Suprapubic skin (tissue), 4 donors: ENCODE measurements at places on chromosomes 3 and 15. TPM values are rescaled to one million over a fixed set of nuclear protein-coding genes. Genes with fewer than 3 reads are reported as not detected.

- H3K4me3 ChIP-seq = no peak overlapping the region
- peaks cover 25% of the 10 kb centered on the region for H3K4me1 ChIP-seq
- H3K27me3 ChIP-seq = no peaks in the 10 kb centered on the region
- DNase-seq = peak; percentile 16
These were observed 13.8 kb downstream of the ISG20 start for GRCh38 chr15:88652456-88653199.

GRCh38 chr3:179608931-179609720 lies 4.5 kb downstream of the NDUFB5 start:
- H3K4me3 ChIP-seq = no peak overlapping the region
- H3K36me3 ChIP-seq = no peaks in the 10 kb centered on the region
- H3K27me3 ChIP-seq = no peaks in the 10 kb centered on the region

DNA sequence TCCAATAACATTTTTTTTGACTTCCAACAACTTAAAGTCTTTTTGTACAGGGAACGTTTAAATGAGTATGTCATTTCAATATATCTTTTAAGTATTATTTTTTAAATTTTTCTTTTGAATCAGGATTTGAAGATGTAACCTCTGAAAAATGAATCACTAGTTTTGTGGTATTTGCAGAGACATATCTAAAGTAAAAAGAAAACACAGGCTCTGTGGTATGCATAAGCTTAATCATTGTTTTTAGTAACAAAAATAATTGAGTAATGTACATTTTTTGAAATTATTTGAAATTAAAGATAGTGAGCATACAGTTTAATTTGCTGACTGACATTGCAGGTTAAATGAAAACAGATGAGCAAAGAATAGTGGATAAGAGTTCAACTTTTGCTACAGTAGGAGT lies 531.3 kb downstream of the ROBO1 start:
- H3K4me1 ChIP-seq = no peaks in the 10 kb centered on the region
- no peaks in the 10 kb centered on the region for H3K27me3 ChIP-seq
- H3K4me3 ChIP-seq = no peak overlapping the region
- no peak for DNase-seq
- H3K27ac ChIP-seq = no peak overlapping the region
- H3K36me3 ChIP-seq = no peaks in the 10 kb centered on the region

- no peak overlapping the region for H3K27ac ChIP-seq
- H3K27me3 ChIP-seq = no peaks in the 10 kb centered on the region
- no peaks in the 10 kb centered on the region for H3K4me1 ChIP-seq
- no peak overlapping the region for H3K4me3 ChIP-seq
These were observed 176.4 kb downstream of the GBE1 start for GRCh38 chr3:81585056-81585455.

DNA sequence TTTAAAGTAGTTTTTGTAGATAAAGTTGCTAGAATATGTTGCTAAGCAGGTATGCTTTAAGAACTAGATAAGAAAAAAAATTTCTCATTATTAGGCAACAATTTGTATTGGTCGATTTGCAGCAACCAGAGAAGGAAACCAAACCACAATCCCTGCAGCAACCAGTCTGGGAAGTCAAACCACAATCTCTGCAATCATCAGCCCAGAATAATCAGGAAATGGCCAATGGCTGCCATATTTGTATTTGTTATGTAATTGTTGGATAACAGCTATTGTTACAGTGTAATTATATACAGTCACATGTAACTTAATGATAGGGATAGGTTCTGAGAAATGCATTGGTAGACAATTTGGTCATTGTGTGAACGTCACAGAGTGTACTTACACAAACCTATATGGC lies 23.6 kb downstream of the STXBP5L start:
- no peaks in the 10 kb centered on the region for H3K4me1 ChIP-seq
- no peaks in the 10 kb centered on the region for H3K27me3 ChIP-seq
- H3K36me3 ChIP-seq = no peaks in the 10 kb centered on the region
- DNase-seq = no peak

GRCh38 chr15:37995461-37996347 lies 61.3 kb downstream of the TMCO5A start:
- no peaks in the 10 kb centered on the region for H3K36me3 ChIP-seq
- H3K4me1 ChIP-seq = peaks cover 12% of the 10 kb centered on the region
- no peak overlapping the region for H3K27ac ChIP-seq
- H3K27me3 ChIP-seq = no peaks in the 10 kb centered on the region
- H3K4me3 ChIP-seq = peak overlapping the region; percentile 2

DNA sequence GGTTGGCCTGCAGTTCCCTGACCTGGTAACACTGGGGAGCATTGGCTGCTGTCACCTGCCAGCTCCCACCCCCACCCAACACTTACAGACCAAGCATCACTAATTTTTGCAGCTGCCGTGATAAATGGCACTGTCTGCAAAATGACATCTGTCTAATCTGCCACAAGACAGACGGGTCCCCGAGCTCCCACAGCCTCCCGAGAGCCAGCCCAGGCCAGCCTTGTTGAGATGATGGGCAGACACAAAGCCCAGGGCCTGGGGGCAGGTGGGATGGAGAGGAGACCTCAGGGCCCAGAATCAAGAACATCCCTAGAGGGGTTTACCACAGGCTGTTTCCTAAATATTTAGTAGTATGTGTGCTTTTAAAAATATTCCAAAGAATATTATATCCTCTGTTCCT lies 203.4 kb downstream of the TBC1D2B start:
- H3K4me1 ChIP-seq = peaks cover 10% of the 10 kb centered on the region
- H3K4me3 ChIP-seq = no peak overlapping the region
- no peak overlapping the region for H3K27ac ChIP-seq

- H3K4me3 ChIP-seq = no peak overlapping the region
- DNase-seq = no peak
- H3K27me3 ChIP-seq = peaks cover 57% of the 10 kb centered on the region
These were observed 213.6 kb upstream of the LINGO1 start for GRCh38 chr15:77846360-77846759.

GRCh38 chr3:124602980-124603627 lies 127.1 kb upstream of the UMPS start:
- no peaks in the 10 kb centered on the region for H3K36me3 ChIP-seq
- H3K27ac ChIP-seq = no peak overlapping the region
- no peaks in the 10 kb centered on the region for H3K4me1 ChIP-seq
- H3K27me3 ChIP-seq = no peaks in the 10 kb centered on the region
- no peak for DNase-seq
- H3K4me3 ChIP-seq = no peak overlapping the region

GRCh38 chr15:64155802-64156651 lies 4.5 kb downstream of the SNX22 start:
- peak; percentile 73 for DNase-seq
- peaks cover 46% of the 10 kb centered on the region for H3K4me1 ChIP-seq
- no peak overlapping the region for H3K4me3 ChIP-seq
- peaks cover 20% of the 10 kb centered on the region for H3K27me3 ChIP-seq
- peaks cover 69% of the 10 kb centered on the region for H3K36me3 ChIP-seq

DNA sequence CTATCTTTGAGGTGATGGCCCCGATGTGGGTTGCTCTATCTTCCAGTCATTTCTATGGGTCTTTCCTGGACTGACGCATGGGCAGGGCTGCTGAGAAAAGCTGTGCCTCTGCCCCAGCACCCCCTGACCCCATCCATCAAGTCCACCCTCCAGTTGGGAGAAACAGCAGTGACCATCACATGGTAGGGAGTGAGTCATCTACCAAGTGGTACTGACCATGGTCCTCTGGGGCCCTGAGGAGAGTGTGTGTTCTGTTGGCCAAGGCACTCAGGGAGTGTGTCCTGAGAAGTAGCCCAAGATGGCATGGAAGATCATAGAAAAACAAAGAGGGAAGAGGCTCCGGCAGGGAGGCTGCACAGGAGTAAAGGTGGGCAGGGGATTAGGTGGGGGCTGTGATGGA lies 1.6 kb upstream of the DNAH1 start:
- no peak overlapping the region for H3K4me3 ChIP-seq
- no peak overlapping the region for H3K27ac ChIP-seq
- peaks cover 8% of the 10 kb centered on the region for H3K36me3 ChIP-seq
- peaks cover 21% of the 10 kb centered on the region for H3K4me1 ChIP-seq

DNA sequence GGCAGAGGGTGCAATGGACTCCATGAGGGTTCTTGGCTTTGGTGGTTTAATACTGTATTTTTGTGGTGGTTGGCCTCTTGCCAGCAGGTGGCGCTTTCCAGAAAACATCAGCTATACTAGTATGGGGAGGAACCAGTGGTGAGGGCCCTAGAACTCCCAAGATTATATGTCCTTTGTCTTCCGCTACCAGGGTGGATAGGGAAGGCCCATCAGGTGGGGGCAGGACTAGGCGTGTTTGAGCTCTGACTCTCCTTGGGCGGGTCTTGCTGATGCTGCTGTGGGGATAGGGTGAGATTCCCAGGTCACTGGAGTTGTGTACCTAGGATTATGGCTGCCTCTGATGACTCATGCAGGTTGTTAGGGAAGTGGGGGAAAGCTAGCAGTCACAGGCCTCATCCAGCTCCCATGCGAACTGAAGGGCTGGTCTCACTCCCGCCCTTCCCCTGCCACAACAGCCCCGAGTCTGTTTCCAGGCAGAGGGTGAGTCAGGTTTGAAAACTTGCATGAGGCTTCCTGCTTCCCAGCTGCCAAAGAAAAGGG lies 357.7 kb downstream of the OTOL1 start:
- H3K36me3 ChIP-seq = no peaks in the 10 kb centered on the region
- no peak overlapping the region for H3K4me3 ChIP-seq

- H3K4me1 ChIP-seq = peaks cover 36% of the 10 kb centered on the region
- H3K27ac ChIP-seq = peak overlapping the region; percentile 82
- H3K4me3 ChIP-seq = peak overlapping the region; percentile 49
- H3K27me3 ChIP-seq = peaks cover 69% of the 10 kb centered on the region
These were observed 3.3 kb upstream of the NR2F2 start for GRCh38 chr15:96327155-96327741.

- H3K27ac ChIP-seq = no peak overlapping the region
- H3K36me3 ChIP-seq = no peaks in the 10 kb centered on the region
- H3K4me1 ChIP-seq = peaks cover 13% of the 10 kb centered on the region
These were observed 69.3 kb upstream of the CGNL1 start for GRCh38 chr15:57306944-57307411.

DNA sequence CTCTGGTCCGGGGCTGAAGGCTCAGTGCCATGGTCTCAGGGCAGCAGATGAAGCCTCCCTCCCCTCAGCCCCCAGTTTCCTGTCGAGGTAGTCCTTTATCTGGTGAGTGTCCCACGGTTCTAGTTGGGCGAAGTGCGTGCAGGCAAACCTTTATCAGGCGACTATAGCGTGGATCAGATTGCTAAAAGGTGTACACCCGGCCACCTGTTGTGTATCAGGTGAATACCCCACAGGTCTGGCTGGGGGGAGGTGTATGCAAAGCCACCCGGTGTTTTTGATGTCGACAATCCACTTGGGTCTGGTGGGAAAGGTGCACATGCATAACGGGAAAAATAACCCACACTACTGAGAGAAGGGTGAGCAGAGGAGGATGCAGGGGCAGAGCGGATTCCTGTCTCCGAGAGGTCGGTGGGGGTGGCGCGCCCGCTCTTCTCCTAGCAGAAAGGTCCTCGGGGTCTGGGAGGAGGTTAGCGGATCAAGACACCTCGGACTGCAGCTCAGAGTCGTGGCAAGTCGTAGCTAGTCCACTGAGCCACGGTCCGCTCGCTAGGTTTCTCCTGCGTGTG lies 507 bp downstream of the SLC12A6 start:
- H3K27me3 ChIP-seq = no peaks in the 10 kb centered on the region
- peak overlapping the region; percentile 85 for H3K27ac ChIP-seq
- H3K4me3 ChIP-seq = peak overlapping the region; percentile 83
- H3K36me3 ChIP-seq = peaks cover 18% of the 10 kb centered on the region
- DNase-seq = no peak

DNA sequence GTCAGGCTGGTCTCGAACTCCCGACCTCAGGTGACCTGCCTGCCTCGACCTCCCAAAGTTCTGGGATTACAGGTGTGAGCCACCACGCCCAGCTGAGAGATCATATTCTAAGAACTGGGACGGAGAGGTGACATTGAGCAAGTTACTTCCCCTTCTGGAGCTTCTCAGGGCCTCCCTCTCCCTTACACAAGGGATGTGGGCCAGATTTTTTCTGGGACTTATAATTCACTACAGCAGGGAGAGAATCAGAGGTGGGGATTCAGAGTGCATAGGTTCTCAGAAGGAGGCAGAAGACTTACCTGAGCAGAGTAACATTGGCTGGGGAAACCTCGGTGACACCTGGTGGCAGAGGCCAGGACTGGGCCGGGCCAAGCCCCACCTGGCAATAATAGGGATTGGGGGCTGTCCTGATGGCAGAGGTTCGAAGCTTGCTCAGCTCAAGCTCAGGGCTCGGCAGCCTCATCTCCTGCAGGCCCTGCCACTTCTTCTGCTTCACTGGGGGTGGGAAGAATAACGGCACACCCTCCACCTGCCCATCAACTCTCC lies 6.8 kb downstream of the LTK start:
- H3K4me1 ChIP-seq = peaks cover 32% of the 10 kb centered on the region
- no peak for DNase-seq
- H3K36me3 ChIP-seq = no peaks in the 10 kb centered on the region
- no peak overlapping the region for H3K4me3 ChIP-seq
- peaks cover 49% of the 10 kb centered on the region for H3K27me3 ChIP-seq

DNA sequence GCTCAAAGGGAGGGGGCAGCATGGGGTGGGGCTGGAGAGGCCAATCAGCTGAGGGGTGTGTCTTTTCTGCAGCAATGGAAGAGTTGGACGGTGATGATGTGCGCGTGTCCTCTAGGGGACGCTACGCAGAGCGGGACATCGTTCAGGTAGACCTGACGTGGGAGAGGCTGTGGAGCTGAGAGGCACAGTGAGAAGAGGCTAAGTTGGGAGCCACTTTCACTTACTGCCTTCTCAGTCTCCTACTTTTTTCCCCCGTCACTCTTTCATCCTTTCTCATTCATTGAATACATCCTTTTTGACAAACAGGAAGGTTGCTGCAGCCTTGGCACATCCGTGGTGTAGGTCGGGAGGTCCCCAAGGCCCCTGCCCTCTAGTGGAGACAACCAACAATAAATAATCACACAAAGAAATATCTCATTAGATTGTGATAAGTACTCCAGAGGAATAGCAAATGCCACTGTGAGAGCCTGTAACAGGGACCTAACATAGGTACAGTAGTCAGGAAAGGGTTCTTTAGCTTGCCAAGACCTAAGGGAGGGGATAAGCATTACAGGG lies 4.4 kb upstream of the BRPF1 start:
- DNase-seq = no peak
- H3K4me3 ChIP-seq = no peak overlapping the region
- H3K27me3 ChIP-seq = no peaks in the 10 kb centered on the region
- no peaks in the 10 kb centered on the region for H3K36me3 ChIP-seq
- H3K4me1 ChIP-seq = peaks cover 8% of the 10 kb centered on the region
- no peak overlapping the region for H3K27ac ChIP-seq

The HEMK1 gene
- total RNA-seq = 3.8 TPM

The PPP4R2 gene
- 34.8 TPM for total RNA-seq

The SERPINI2 gene
- not detected for total RNA-seq

The TMEM212 gene
- not detected for total RNA-seq
